Cortex of kidney (tissue), 1 donor: ENCODE measurements at places on chromosomes 5 and 9.

DNA sequence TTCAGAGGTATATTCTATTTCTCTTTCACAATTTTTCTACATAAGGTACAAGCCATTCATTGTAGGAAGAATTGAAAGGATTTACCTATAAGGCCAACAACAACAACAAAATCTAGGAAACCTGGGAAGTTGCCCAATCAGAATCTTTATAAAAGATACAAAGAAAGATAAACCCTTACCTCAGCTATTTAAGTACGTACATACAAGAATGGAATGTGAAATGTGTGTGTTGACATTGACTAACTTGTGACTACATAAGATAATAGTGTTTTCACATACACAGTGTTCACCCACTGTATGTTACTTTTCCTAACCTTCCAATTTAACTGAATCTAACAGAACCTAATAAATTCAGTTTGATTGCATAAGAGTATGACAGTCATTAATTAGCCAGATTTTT, 154.1 kb downstream of the ADAMTS6 start:
- DNase-seq, result no peak

- no peak for DNase-seq
These were observed 6.7 kb upstream of the TMEM141 start for GRCh38 chr9:136784249-136784996.

- DNase-seq, result no peak
These were observed 414.5 kb downstream of the MAN2A1 start for GRCh38 chr5:110104060-110104725.

GRCh38 chr9:137759117-137759516, 118.5 kb upstream of the CACNA1B start:
- DNase-seq, result no peak

DNA sequence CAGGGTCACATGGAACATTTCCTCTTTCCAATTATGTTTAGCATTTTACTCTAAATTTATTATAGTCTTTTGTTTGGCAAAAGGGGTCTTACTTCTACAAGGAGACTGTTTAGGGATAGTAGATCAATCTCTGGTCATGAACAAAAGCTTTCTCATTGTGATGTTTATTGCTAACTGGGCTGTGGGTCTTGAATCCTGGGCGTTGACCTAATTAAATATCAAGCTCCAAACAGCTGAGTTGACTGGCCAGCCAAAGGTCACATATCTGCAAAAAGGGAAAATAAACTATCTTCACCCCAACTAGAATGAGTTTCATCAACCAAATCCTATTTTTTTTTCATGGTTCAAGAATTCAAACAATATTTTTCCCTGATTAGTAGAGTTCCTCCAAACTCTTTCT, 245.4 kb upstream of the TUT7 start:
- DNase-seq, result no peak

GRCh38 chr9:112111461-112111860, 63.6 kb downstream of the SUSD1 start:
- no peak for DNase-seq

- DNase-seq, result no peak
These were observed 93.4 kb downstream of the SIL1 start for GRCh38 chr5:139104577-139105276.

DNA sequence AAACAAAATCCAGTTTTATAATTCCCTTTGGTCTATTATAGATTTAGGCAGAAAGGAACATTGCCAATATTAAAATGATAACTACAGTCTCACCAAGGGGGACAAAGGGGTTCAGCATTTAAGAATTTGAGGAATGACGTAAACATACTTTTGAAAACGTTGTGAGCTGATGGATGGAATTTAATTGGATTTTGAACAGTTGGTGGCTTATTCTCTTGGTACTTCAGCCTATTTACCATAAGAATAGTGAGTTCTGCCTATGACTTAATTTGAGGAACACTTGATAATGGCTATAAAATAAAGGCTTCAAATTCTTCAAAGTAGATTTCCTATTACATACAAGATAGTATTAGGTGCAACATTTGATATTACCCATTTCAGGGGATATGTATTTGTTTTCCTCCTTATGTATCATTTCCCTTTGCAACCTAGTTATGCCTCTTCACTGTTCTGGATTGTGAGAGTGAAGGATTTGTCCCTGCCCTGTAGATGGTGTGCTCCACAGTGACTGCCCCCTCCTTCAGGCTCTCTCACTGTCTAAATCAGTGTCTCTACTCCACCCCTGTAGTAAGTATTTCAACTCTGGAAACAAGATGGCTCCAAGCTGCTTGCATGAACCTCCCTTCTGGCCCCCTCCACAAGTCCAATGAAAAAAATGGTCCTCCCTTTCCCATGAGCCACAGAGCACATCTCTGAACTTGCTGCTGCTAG, 225.6 kb downstream of the ARHGEF28 start:
- no peak for DNase-seq

DNA sequence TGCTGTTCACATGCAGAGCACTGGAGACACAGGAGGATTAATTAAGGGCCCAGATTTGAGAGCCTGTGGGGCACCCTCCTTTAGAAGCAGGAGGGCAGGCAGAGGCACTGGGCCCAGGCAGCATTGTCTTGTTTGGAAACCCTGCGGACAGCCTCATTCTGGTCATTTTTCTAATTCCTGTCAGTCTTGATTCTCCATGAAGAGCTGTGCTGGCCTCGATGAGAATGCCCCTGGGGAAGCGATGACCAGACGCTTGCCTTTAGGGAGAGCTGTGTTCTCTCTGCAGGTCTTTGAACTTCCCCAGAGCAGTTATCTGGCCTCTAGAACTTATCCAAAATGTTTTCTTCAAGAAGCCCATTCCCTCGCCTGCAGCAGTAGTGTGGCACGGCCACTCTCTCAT, 117.8 kb upstream of the PTCH1 start:
- no peak for DNase-seq

DNA sequence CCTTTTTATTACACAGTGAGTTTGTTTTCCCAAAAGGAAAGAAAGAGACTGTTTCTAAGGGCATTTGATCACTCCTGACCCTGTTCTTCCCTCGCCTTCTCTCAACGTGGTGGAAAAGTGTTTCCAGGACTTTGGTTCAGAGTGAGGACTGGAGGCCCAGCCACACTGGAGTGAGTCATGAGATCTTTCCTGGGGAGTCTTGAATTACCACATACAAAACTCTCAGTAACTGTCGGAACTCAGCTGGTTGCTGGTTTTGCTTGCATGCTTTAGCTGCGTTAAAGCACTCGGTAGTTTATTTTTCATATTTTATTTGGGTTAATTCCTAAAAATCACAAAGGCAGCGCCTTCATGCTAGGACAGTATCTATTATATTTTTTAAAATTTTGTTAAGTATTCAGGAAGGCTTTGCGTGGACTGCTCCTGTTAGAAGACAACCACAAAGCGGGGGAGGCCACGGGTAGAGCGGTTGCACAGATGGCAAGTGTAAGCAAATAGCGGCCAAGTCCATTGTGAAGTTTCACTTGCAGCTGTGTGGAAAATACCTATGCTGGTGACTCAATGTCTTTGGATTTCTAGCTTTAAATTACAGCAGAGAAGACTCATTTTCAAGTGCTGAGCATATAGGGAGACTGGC, 77.7 kb downstream of the ARSB start:
- DNase-seq, result no peak

DNA sequence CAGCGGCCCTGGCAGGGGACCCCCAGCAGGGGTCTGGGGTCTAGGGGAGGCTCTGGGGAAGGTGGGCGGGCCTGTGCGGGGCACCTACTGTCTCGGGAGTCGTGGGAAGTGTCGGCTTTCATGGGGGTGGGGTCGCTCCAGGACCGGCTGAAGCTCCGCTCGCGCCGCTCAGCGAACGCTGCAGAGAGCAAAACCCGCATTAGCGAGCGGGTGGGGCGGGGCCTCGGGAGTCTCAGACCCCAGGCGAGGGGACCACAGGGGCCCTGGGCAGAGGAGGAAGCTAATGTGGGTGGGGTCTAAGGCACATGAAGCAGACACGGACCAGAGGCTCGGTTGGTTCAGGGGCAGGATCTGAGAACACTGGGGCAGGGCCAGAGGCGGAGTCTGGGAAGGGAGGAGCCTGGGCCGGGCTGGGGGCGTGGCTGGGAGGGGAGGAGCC, 5.5 kb downstream of the NSMF start:
- no peak for DNase-seq

- DNase-seq, result no peak
These were observed 15.0 kb downstream of the LPCAT1 start for GRCh38 chr5:1508659-1509290.

DNA sequence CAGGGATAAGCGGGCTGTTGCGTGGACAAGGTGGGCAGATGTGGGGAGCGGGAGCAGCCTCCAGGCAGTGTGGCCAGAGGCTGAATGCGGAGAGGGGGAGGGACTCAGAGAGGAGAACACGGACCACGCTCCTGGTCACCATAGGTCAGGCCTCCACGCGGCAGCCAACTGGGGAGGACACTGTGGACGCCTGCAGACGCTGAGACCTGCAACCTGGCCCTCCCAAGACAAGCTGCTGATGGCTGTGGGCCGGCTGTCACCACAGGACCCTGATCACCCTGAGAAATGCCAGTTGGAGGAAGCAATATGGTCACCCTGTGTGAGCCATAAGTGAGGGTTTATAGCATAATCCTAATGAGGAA, 16.8 kb downstream of the LPCAT1 start:
- no peak for DNase-seq

DNA sequence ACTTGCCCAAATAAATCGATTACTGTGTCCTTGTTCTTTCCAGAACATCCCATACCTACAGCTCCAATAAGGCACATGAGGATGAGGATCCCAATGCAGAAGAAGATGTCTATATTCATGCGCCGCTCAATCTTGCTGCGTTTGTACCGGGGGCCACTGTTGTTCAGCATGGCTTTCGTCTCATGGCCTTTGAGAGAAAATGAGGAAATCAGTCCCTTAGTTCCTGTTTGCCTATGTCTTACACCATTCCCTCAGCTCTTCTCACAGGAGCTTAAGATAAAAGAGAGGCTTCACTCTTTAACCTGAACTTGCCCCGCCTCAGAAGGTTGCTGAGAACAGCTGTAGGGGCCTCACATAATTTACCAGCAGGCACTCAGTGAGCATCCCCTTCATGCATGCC, 211.6 kb downstream of the ATP10B start:
- no peak for DNase-seq

GRCh38 chr9:114291886-114292590, 30.9 kb upstream of the ORM1 start:
- no peak for DNase-seq

- DNase-seq, result no peak
These were observed 447.3 kb downstream of the ARHGEF28 start for GRCh38 chr5:74073257-74073656.

DNA sequence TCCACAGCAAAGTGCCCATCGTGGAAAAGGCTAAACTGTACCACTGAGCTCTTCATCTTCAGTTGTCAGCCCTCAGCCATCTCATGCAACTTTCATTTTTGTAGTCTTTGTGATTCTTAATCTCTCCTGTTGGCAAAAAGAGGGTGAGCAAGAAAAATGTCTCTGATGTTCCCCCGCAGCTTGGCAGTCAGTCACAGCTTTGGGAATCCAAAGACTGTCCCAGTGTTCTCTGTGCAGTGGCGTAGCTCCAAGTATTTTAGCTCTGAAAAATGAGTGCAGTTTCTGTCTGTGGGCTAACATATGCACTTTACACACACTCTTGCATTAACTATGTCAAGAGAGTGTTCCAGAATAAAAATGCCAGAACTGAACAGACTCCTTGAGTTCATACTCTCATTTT, 372.2 kb downstream of the TMEM232 start:
- DNase-seq, result no peak

GRCh38 chr9:38272710-38273109, 119.8 kb upstream of the ALDH1B1 start:
- DNase-seq, result no peak

GRCh38 chr9:121239071-121239470, 28.9 kb upstream of the GSN start:
- no peak for DNase-seq

- no peak for DNase-seq
These were observed 52.1 kb downstream of the NSG2 start for GRCh38 chr5:174097486-174098185.

GRCh38 chr9:85502815-85503655, 238.7 kb downstream of the AGTPBP1 start:
- DNase-seq, result no peak

DNA sequence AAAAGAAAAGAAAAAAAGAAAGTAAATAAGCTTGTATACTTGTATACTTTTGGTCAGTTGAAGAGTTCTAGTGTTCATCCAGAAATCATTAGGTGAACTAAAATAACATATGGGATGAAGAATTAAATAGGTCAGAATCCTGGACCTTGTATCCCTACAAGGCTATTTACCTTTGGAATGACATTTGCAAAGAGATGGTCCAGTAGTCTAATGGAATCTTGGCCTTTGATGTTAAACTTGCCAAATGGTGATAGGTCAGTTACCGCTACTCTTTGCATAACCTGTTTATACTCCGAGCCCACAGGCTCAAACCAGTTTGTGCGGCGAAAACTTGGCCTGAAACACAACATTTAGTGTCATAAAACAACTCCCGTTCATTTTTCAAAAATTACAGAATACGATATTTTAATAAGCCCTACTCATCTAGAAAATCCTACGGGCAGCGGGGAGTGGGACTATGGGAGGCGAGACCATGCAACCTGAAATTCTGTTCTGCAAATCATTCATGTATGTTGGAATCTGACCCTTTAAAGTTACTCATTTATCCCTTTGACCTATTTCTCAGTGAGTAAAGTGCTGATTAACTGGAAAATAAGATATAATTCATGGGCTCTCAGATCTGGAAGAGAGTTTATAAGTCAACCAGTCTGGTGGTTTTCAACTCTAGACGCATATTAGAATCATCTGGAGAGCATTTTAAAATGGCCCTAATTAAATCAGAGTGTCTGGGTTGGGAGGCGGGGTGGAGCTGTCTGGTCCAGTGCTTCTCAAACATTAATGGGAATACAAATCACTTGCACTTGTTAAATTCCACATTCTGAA, 38.6 kb downstream of the DMGDH start:
- DNase-seq, result no peak

DNA sequence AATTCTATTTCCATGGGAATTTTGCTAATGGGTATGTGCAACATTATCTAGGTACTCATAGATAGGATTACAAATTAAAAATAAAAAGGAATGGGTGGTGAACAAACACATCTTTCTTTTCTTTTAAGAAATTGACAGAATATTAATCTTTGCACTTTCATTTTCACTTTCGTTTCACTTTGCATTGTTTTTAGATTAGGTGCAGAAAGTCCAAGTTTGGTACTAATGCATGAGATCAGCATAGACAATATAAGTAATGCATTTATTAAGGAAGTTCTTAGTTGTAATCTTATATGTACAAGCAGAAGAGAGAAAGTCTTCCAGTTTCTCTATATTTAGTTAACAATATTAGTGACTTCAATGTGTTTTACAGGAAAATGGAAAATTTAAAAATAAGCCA, 196.5 kb downstream of the COMMD10 start:
- DNase-seq, result no peak

DNA sequence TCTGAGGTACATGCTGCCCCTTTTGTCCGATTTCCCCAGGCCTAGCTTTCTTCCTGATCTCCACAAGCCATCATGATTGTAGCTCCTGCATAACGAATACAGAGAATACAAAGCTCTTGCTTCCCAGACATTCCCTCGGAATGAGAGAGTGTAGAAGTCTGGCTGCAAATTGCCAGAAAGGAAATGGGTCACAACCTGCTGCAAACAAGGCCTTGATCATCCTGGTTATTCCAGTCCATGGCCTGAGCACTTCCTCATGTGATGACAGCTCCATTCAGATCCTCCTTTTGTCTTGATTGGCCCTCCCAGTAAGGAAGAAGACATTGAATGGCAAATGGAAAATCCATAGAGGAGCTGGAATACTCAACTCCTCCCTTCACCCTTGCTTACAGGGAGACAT, 136.0 kb upstream of the ADRA1B start:
- no peak for DNase-seq
